ENCODE measurements at places on chromosomes 13 and 19.

DNA sequence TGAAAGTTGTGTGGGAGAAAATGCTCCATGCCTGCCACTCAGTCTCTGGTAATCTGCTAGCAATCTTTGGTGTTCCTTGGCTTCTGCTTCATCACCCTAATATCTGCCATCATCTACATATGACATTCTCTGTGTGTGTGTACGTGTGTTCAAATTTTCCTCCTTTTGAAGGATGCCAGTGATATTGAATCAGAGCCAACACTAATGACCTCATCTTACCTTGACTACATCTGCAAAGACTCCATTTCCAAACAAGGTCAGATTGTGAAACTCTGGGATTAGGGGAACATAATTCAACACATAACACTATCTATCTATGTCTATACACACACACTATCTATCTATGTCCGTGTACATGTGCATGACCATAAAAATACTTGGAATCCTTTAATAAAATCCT is 81.4 kb upstream of the IRS2 start:
- DNase-seq = peak; percentile 71

- DNase-seq = no peak
These were observed 547 bp upstream of the INTS6 start for GRCh38 chr13:51453207-51453958.

DNA sequence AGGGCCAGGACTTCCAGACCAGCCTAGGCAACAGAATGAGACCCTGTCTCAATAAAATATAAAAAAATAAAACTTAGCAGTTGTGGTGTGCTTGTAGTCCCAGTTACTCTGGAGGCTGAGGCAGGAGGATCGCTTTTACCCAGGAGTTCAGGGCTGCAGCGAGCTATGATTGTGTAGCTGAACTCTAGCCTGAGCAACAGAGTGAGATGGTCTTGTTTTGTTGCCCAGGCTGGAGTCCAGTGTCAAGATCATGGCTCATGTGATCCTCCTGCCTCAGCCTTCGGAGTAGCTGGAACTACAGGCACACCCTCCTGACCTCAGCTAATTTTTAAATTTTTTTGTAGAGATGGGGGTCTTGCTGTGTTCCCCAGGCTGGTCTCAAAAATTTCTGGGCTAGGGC is 4.3 kb upstream of the JUNB start:
- DNase-seq = no peak

GRCh38 chr19:8487137-8487851 is 15.1 kb downstream of the PRAM1 start:
- DNase-seq = no peak

- DNase-seq = no peak
These were observed 50.7 kb upstream of the AKAP11 start for GRCh38 chr13:42221121-42221765.

DNA sequence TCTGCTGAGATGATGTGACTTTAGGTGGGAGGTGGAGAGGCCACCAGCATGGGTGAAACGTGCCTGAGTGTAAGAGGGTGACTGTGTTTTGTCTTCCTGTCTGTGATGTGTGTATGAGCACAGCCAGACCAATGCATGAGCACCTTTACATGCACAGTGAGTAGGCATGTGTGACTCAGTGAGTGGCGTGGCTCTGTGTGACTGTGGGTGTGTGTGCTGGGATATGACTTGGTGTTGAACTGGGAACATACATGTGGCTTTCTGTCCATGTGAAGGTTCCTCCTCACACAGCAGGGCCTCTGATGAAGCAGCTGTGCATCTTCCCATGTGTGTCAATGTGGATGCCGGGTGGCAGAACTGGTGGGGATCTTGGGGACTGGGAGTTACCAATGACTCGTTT is 19.9 kb upstream of the LGALS13 start:
- DNase-seq = no peak

DNA sequence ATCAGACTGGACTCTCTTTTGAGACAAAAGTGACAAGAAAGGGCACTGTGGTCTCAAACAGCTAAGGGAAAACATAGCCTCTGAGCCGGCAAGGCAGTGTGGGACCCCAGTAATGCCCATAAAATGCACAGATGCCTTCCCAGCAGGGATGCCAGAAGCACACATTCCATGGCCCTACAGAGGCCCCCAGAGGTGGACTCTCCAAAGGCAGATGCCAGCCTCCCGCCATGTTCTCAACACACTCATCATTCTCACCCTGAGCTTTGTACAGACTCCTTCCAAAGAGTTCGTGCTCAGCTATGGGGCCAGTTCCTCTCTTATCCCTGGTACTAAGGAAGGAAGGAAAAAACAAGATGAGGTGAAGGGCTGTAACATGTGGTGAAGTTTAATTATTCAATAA is 67.1 kb upstream of the ATP12A start:
- no peak for DNase-seq

DNA sequence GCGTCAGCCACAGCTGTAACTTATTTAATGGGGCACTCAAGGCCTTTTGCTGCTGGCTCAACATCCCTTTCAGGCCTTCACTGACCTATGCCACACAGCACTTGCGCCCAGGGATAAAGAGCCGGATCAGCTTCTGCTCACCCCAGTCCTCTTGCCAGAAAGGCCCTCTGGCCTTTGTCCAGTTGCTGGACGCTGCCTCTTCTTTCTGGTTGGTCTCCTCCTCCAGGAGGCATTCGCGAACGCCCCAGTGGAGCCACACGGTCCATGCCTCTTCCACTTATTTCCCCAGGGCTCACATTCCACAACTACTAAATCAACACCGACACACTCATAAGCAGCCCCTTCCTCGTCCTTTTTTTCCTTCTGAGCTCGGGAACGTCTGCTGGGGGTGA is 3.7 kb upstream of the ZNF329 start:
- DNase-seq = peak; percentile 27

DNA sequence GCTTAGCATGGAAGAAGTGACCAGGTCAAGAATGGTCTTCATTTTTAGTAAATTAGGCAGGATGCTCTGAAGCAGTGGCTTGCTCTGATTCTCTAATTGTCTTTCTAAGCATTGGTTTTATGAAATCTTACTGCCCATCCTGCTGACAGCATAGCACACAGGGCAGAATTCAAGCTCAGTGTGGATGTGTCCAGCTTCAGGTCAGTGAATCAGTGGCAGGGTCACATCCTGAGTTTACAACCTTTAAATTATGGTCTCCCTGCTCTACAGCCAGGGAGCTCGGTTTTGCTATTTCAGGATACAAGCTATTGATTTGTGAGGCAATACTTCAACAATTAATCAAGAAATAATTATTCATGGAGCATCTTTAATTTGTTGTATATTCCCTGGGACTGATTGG is 202.3 kb upstream of the RXFP2 start:
- no peak for DNase-seq

- peak; percentile 54 for DNase-seq
These were observed 7.5 kb downstream of the PLA2G4C start for GRCh38 chr19:48102870-48103751.

GRCh38 chr19:34881982-34882381 is 44.7 kb upstream of the ZNF30 start:
- peak; percentile 30 for DNase-seq

- no peak for DNase-seq
These were observed 1.4 kb upstream of the EDDM13 start for GRCh38 chr19:56271151-56271550.

DNA sequence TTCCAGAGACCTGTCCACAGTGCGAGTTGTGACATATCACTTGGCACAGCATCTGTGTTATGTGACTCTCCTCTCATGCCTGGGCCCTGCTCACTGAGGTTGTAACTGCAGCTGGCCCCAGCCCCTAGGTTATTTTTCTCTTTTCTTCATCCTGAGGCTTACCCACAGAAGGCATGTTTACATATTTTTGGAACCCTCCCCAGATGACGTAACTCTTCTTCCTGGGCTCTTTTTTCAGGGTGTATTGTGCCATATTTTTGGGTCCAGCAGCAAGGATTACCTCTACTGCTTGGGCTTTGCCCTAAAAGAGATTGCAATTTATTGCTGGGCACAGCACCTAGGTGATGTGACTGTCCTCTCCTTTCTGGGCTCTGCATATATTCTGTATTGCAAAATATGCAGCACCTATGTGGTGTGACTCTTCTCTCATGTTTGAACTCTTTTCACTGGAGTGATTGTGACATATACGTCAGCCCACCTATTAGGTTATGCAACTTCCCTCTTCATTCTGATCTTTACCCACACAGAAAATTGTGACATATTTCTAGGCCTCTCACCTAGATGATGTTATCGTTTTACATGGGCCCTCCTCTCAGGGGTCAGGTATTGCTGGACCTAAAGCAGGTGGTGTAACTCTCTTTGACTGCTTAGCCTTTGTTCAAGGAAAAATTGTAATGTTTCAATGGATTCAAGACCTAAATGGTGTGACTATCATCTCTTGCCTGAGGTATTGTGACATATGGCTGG is 64.5 kb upstream of the ZNF724 start:
- DNase-seq = no peak

GRCh38 chr19:51410950-51411748 is 6.3 kb downstream of the SIGLEC10 start:
- no peak for DNase-seq

- no peak for DNase-seq
These were observed 32.9 kb upstream of the POU2F2 start for GRCh38 chr19:42165146-42165545.

Data from bronchial epithelial cell (primary cell).